ENCODE measurements at places on chromosomes 16 and 17.

- DNase-seq, result no peak
These were observed 857.4 kb upstream of the GOT2 start for GRCh38 chr16:59591480-59591879.

DNA sequence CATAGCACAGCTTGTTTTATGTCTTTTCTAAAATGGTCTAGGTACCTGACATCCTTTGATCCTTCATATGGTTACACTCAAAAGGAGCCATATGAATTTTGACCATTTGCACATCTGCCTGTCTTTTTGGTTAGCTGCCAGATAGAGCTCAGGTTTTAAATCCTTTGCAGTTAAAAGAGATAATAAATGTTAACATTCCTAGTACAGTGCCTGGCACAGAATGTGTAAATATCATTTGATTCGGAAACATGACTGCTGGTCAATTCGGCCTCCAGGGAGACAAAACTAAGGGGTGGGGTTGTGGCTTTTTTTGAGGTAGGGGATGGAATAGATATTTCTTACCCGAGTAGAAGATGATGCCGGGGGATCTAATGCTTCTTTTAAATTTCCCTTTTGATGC, 64.2 kb downstream of the FTO start:
- no peak for DNase-seq

DNA sequence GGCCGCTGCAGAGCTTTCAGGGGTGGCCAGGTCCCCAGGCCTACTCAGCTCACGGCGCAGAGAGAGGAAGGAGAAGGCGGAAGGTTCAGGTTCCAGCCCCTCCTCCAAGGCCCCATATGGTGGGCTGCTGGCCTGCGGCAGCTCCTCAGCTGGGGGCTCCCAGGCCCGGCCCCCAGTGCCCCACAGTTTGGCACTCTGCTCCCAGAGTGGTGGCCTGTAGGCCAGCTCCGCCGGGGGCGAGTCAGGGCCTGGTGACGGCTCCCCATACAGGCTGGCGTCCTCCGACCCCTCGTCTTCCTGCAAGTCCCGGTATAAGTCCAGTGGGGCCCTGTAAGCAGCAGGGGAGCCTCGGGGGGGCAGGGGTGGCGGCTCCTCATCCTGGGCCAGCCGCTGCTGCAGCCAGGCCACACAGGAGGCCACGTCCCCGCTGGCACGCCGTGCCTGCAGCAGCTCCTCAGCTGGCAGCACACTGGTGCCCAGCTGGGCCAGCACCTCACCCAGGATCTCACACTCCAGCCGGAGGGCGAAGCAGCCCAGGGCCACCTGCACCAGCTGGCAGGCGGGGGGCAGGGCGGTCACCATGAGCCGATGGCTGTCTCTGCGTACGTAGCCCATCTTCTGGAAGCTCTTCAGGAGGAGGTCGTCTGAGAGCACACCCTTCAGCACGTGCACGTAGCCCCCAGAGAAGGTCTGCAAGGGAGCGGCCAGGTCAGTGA, 3.7 kb downstream of the SPATA2L start:
- no peak for DNase-seq

- DNase-seq, result no peak
These were observed 19.4 kb downstream of the IFT140 start for GRCh38 chr16:1592446-1592845.

DNA sequence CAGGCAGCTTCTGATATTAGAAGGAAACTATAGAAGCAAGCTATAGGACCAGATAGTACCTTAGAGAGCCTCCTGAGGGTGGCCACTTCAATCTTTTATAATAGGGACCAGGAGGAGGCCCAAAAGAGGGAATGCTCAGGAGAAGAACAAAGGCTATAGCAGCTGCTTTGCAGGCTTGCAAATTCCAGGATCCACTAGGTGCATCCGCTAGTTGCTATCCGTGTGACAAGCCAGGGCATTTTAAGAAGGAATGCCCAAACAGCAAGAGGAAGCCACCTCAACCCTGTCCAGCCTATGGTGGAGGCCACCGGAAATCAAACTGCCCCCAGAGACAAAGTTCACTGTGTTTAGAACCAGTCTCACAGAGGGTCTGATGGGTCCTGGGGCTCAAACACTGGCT, 192.6 kb upstream of the KIF2B start:
- DNase-seq, result no peak

- no peak for DNase-seq
These were observed 10.8 kb downstream of the CDK5R1 start for GRCh38 chr17:32497431-32498205.

DNA sequence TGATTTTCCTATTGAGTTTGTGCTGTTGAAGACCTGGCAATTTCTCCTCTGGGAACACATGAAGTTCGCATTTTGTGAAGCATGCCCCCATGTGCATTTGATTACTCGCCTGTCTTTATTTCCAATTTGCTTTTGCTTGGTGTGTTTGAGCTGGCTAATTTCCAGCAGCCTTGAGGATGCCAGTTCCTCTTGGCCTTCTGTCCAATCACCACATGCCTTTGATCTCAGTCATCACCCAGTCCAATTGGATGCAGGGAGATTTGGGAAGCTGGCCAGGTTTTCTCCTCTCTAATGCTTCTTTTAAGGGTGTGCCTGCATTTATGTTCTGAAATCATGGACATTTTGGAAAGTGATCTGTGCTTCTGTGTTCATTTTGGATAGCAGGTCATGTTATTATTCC, 3.8 kb upstream of the TMEM100 start:
- no peak for DNase-seq

- DNase-seq, result peak; percentile 41
These were observed 4.6 kb upstream of the GAN start for GRCh38 chr16:81310045-81310644.

- DNase-seq, result peak; percentile 83
These were observed 2.9 kb upstream of the TTYH2 start for GRCh38 chr17:74210191-74211140.

DNA sequence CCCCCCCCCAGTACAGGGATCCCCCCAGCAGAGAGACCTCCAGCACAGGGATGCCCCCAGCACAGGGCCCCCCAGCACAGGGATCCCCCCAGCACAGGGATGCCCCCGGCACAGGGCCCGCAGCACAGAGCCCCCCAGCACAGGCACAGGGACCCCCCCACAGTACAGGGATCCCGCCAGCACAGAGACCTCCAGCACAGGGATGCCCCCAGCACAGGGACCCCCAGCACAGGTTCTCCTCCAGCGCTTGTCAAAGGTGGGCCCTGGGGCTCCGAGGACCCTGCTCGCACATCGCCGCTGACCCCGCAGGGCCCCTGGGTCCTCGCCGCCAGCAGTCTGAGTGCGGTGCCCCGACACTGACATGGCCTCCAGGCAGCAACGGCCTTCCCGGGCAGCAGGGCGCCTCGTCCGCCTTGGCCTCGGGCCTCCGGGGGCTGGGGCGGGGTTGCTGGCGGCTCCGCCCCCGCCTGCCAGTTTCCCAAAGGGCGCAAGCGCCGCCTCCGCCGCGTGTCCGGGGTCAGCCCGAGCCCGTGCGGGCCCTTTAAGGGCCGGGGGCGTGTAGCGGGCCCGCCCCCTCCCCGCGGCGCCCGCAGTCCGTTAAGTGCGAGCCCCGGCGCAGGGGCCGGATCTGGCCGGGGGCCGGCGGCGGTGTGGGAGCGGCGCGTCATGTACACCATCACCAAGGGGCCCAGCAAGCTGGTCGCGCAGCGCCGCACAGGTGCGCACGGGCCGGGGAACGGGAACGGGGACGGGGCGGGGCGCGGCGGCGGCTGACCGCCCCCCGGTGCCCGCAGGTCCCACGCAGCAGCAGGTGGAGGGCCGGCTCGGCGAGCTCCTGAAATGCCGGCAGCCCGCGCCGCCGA, at the start of gene MCRIP2:
MCRIP2 (plus strand) TSS at position 503 of the 863 bp plus-strand sequence; CDS start at position 667, 164 bp downstream.
- peak; percentile 71 for DNase-seq

DNA sequence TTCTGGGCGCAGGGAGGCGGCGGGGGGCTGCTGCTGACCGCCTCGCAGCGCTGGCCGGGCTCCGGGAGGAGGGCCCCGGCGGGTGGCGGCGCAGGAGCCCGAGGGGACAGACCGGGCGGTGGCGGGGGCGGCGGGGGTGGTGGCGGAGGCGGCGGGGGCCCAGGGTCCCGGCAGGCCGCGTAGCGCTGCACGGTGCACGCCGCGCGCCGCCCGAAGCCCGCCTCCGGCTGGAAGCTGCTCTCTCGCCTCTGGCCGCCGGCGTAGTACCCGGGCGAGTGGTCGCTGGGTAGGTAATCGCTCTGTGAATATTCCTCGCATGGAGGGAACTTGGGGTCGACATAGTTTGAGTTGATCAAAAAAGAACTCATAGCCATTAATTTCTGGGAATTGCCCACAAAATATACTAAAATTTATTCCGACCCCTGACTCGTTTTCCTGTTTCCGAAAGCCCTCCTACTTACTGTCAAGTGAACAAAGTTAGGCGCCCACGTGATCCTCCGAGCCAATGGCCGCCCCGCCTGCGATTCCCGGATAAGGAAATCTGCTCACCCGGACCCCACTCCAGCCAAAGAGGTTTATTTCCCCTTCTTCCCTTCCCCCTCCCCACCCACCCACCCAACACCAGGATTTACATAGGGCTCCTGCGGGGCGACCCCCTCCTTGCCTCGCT, at the start of gene HOXB4:
HOXB4 (minus strand) TSS at position 405 of the 670 bp plus-strand sequence; CDS start at position 374, 31 bp downstream.
- peak; percentile 75 for DNase-seq

DNA sequence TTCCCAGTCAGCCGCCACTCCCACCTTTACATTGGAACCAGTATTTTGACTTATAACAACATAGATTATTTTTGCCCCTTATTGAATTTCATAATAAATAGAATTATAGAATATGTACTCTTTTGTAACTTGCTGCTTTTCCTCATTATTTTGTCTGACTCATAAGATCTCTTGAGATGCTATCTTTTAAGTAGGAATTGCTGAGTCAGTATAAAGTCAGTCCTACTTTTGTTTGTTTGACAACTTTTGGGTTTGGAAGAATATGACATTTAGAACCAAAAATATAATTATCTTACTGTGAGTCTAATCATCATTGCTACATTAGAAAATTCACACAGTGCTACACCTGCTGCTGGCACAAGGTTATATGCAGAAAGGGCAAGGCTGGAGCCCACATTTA, 69.7 kb downstream of the STXBP4 start:
- DNase-seq, result no peak

- DNase-seq, result no peak
These were observed 90.2 kb upstream of the ERCC4 start for GRCh38 chr16:13829697-13830299.

DNA sequence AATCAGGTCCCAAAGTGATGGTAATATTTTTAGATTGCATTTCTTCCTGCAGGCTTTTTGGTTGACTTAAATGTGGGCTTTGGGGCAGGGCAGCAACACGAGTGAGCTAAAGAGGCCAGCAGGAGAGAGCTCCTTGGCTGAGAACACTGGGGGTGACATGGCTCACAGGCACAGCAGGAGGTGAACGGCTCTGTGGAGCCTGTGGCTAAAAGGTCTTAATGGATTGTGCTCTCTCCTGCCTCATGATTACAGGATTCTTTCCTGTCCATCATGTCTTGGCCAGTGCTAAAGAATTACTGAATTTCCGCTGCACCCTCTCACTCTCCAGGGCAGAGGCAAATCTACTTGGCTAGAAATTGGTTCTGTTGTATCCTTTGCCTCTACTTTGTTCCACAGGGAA, 366.6 kb downstream of the HS3ST4 start:
- DNase-seq, result no peak

- DNase-seq, result no peak
These were observed 62.2 kb downstream of the SRCIN1 start for GRCh38 chr17:38543403-38544174.

DNA sequence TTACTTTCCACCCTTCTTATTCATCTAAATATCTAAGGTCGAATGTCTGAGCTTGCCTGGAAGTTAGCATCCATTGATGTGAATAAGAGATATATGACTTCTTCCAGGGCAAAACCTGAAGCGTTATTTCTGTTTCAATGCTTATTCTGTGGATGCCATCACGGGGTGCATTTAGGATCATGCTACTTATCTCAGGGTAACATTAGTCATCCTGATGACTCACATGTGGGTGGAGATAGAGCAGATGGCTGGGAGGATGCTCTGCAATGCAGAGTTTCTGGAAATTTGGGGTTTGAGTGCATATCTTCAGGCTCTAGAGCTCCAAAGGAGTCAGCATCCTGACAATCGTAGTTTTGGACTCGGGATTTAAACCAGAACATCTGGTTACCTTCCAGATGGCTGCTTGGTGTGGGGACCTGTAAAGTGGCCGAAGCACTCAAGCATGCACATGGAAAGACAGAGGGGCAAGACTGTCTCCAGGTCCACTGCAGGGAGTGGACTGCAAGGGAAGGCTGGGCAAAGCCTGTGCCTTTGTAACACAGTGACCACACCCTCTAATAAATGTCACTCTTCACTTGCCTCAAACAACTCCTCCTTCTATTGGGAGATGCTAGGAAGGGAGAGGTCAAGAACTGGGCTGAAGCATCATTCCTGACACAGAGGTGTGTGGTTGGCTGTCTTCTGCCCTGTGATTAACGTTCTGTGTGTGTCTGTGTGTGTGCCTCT, 175.2 kb upstream of the SALL1 start:
- no peak for DNase-seq
